Fibroblast of skin of right biceps (primary cell): ENCODE measurements at places on chromosomes 2 and 18.

GRCh38 chr2:56047136-56047535, 123.6 kb upstream of the EFEMP1 start:
- no peak for DNase-seq

DNA sequence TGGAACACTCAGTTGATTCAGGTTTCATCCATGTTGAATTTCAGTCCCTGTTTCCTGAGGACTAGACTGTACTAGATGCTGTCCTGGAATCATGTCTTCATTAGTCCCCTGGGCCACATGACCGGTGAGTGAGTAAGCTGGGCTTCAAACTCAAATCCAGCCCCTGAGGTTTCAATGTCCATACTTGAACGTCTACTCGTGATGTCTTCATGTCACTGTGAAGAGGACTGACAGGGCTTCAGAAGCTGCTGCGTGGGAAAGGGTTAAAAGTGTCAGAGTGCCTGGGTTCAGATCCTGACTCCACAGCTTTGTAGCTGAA, 101.2 kb downstream of the CDK15 start:
- peak; percentile 63 for DNase-seq

DNA sequence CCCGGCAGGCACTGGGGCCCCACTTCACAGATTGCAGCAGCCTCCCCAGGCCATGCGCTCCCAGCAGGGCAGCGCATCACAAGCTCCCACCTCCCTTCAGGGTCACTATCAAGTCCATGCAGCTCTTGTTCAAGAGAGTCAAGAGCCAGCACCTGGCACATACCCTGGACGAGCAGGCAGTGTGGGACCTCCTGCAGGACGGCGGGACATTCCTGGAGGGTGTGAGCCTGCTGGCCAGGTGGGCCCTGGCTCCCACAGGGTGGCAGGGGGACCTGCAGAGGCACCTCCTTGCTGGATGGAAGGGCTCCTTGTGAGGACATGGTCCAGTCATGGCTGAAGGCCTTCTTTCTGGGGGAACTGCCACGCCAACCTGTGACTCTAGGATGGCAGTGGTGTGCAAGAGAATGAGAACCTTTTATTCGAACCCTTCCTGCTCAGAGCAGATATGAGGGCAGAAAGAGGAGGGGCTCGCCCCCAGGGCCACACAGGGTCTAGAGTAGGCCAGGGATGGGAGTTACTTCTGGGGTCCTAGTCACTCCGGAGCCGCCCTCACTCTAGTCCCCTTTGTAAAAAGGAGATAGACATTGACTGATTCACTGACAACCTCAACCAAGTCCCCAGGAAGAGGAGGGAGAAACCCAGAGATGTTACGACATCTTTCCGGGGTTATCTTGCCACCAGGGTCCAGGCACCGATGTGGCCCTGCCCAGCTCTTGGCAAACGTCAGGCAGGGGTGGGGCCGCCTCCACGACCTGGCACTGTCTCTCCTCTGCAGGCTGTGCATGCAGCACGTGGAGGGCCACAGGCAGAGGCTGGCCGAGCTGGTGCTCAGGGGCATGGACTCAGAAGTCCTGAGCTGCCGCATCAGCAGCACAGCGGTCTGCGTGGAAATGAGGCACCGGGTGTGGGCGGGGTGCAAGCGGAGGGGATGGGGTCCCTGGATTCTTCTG, 31.3 kb downstream of the HJURP start:
- no peak for DNase-seq

GRCh38 chr2:137846993-137847392, 117.3 kb upstream of the HNMT start:
- no peak for DNase-seq

- no peak for DNase-seq
These were observed 198.7 kb upstream of the SALL3 start for GRCh38 chr18:78780719-78781600.

- DNase-seq: no peak
These were observed 32.4 kb upstream of the ATL2 start for GRCh38 chr2:38409156-38410102.

DNA sequence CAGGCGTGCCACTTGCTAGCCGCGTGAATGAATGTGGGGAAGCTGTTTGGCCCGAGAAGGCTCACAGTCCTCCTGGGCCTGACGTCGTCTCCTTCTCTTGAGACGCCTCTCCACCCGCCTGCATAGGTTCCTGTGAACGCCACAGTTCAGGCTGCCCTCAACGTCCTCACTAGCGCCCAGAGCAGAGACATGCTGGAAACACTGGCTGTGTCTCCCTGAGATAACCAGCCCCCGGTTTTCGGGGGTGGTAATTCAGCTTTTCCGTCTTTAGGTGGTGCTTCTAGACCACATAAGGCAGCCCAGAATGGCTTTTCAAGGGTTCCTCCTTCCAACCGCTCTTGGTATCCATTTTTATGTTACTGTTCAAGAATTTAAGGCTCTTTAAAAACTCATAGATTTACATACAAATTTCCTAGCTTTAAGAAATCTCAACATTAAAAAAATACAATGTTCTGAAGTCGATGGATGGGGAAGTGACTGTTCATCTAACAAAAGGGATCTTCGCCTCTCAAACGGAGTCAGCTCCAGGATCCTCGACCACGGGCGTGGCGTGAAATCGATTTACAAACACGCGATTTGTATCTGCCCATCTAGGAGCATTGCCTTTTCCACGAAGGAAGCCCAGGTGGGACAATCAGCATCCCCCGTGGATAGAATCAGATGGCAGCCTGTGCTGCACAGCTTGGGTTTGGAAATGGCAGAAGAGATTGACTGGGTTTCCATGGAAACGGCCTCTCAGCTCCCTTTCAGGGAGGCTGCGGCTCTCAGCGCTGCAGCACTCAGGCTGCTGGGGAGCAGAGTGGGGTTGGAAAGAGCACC, 110.6 kb upstream of the PXDN start:
- DNase-seq: peak; percentile 49

DNA sequence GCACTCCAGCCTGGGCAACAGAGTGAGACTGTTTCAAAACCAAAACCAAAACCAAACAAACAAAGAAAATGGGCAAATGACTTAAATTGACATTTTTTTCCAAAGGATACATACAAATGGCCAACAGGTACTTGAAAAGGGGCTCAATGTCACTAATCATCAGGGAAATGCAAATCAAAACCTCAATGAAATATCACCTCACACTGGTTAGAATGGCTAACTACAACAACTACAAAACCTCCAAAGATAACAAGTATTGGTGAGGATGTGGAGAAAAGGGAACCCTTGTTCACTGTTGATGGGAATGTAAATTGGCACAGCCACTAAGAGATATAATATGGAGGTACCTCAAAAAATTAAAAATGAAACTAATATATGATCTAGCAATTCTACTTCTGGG, 213.2 kb upstream of the HS6ST1 start:
- no peak for DNase-seq

GRCh38 chr2:113201496-113202304, 27.9 kb downstream of the PSD4 start:
- DNase-seq: no peak

- peak; percentile 83 for DNase-seq
These were observed 4.7 kb upstream of the SLC20A1 start for GRCh38 chr2:112640800-112641675.

GRCh38 chr18:21300035-21300907, 58.2 kb downstream of the GREB1L start:
- no peak for DNase-seq

- peak; percentile 86 for DNase-seq
These were observed 18.1 kb downstream of the TET3 start for GRCh38 chr2:74002505-74003421.

- no peak for DNase-seq
These were observed 85.0 kb downstream of the WDSUB1 start for GRCh38 chr2:159201360-159202063.

GRCh38 chr2:13260402-13260801, 543.7 kb downstream of the TRIB2 start:
- no peak for DNase-seq

GRCh38 chr2:158809816-158810215, 14.7 kb downstream of the DAPL1 start:
- DNase-seq: no peak

DNA sequence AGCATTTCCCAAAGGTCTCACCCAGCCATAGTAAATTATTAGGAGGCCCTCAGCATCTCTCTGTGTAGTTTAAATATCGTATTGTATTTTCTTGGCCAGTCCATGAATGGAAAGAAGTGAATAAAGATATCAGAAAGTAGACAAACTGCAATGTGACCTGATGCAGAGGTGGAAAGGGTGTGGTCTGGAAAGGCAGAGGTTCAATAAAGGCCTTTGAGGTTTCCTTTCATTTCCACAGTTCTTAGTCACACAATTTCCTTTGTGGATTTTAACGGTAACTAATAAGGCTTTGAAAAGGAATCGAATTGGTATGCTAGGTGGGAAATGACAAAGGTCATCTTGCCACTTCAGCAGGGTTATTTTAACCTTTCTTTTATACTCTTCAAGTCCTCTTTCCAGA, 20.1 kb upstream of the WIPF1 start:
- DNase-seq: no peak

GRCh38 chr2:241665731-241666440, 20.7 kb downstream of the DTYMK start:
- DNase-seq: no peak

DNA sequence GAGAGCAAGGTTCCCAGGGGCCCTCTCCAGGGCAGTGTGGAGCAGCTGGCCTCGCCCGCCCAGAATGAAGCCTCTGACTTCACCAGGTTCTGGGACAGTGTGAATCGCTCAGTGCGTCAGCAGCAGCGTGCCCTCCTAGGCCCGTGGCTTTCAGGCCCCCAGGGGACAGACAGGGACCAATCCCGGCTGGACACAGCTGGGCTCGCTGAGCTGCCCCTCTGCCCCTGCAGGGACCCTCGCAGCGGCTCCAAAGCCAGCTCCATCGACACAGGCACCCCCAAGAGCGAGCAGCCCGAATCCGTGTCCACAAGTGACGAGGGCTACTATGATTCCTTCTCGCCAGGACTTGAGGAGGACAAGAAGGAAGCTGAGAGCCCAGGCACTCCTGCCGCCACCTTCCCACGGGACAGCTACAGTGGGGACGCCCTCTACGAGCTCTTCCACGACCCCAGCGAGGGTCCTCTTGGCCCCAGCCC, 7.6 kb downstream of the AMER3 start:
- no peak for DNase-seq

DNA sequence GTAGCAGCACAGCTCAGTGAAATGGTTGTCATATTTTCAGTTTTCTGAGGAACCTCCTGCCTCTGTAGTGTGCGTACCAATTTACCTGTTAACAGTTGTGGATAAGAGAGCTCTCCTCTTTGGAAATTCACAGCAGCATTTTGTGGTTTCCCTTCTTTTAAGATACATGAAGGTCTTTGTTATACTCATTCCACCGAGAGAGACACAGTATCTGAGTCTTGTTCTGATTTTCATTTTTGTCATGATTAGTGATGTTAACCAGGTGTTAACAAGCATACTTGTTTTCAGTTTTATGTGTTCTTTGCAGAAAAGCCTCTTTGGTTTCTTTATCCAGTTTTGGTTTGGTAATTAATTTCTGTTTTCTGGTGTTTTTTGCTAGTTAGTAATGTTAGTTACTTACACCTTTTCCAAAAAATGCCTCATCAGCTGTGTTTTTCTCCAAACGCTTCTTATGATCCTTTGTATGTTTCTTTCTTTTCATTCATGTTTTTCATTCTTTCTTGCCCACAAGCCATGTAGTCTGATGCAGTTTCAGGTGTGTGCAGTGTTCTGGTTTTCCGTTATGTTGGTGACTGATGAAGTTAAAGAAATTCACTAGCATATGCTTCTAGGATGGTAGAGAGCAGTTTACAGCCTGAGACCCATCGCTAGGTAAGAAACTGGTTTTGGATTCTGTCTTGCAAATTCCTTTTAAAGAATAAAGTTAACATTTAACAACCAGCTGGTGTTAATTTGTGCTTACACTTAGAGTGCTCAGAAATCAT, 30.1 kb downstream of the CCDC74A start:
- DNase-seq: no peak

GRCh38 chr2:27911458-27912210, 21.1 kb downstream of the BABAM2 start:
- no peak for DNase-seq

GRCh38 chr2:36373149-36373926, 17.8 kb downstream of the CRIM1 start:
- peak; percentile 68 for DNase-seq

DNA sequence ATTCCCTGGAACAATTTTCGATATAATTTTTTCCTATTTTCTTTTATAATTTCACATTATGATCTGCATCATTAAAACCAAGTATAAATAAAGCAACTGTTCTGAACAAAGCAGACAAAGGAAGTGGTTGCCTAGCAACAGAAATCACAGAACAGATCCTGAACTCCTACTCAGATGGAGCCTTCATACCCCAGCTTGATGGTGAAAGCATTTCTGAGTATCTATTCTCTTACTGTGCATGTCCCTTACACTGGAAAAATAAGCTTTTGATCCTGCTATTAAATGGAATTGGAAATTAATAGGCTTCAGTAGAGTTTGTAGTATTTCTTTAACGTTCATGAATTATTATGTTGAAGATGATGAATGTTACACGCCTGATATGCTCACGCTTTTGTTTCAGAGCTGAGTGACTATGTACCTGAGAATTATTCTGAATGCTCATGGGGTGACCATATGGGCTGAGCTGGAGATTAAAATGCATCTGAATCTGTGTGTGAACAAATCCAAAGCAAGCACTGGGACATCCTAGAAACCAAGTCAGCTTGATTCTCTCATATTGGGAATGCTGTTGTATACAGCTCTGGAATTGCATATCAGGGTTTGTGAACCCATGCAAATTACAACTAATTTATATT, 254.0 kb downstream of the KCNJ3 start:
- no peak for DNase-seq

DNA sequence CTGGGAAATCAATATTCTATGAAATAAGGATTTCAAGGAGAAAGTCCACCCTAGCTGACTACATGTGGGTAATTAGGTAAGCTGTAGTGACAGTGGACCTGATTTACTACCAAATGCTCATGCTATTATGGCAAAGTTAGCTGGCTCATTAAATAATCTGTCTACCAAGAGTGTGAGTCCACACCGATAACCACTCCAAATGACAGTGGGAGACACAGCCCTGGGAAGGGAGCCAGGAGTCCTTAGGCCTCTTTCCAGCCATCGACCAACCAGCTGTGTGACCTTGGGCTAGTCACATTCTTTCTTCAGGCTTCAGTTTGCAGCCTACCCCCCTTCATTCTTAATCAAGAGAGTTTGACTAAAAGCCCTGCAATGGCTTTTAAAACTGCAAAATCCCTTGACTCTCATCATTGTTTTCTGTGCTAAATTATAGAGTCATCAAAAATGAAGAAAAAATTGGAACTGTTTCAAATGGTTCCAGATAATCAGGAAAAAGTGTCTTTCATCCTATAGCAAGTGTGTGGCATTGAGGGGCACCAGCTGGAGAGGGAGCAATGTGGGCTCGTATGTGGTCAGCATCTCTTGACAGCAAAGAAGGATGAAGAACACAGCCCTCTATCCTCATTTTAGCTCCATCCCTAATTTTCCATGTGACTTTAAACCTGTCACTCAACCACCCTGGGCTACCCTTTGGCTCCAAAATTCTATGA, 45.6 kb upstream of the SLC14A2 start:
- peak; percentile 29 for DNase-seq

- DNase-seq: peak; percentile 95
These were observed 163.5 kb downstream of the UXS1 start for GRCh38 chr2:106030287-106031268.

DNA sequence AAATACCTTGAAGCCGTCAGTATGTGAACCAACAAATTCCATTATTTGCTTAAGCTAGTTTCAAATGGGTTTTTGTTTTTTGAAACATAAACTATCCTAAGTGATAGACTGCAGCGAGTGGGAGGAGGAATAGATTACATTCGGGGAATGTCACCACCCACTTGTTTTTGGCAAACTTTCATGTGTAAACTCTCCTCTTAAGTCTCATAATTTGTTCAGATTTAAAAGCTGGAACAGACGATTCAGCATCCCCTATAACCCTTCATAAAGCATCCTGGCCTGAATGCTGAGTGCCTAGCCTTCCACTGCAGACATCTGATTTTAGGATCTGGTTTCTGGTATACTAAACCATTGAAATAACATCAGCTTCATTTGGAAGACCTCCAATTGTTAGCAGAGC, 51.0 kb downstream of the CPO start:
- DNase-seq: no peak
